Activated CD8-positive, alpha-beta memory T cell treated with anti-CD3 and anti-CD28 coated beads for 1 hour (primary cell): ENCODE measurements at places on chromosomes 5 and 9.

GRCh38 chr5:6862306-6862705 lies 149.1 kb downstream of the TENT4A start:
- no peak for DNase-seq

- DNase-seq: no peak
Measured at GRCh38 chr5:145887217-145887616, 14.4 kb upstream of the GRXCR2 start.

DNA sequence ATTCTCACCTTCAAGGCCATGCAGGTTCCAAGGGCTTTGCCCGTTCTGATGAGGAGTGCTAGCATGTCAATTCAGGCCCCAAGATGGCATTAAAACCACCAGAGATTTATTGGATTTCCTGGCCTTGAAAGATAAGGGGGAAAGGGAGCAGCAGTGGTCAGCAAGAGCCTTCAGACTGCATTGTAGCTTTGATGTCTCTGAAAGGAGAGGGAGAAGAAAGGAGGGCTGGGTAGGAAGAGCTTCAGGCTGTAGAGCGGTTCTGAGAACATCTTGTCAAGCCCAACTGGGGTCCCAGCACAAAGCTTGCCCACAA lies 41.8 kb upstream of the FGF1 start:
- DNase-seq: no peak

DNA sequence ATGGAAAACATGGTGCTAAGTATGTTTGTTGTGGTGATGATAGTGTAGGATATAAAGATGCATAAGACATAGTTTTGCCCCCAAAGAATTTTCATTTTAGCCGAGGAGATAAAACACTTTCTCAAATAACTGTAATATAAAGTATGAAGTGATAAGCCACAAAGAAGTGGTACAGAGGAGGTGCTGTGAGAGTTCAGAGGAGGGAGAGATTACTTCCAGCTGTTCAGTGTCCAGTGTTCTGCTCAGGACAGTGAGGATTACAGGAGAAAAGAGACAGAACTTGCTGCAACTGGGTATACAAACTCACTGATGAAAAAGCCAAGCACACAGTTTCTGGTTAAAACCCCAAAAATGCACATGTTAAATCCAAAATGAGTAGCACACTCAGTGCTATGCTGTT lies 309.3 kb downstream of the KIAA0825 start:
- DNase-seq: no peak

DNA sequence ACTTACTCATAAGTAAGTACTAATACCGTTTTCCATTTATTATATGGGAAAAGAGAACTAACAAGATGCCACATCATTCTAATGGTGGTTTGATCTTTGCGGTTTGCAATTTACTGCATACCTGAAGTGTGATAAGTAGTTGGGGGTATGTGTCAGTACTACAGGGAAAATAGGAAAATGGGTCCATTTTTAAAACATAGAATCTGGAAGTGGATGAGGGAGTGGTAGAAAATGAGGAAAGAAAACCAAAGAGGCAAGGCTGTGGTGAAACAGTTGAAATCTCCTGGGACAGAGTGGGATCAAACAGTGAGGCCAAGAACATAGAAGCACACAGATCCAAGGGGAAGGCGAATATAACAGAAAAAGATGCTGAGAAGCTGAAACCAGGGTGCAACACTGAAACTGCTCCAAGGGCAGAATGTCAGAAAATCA lies 6.7 kb downstream of the ADAMTSL1 start:
- no peak for DNase-seq

DNA sequence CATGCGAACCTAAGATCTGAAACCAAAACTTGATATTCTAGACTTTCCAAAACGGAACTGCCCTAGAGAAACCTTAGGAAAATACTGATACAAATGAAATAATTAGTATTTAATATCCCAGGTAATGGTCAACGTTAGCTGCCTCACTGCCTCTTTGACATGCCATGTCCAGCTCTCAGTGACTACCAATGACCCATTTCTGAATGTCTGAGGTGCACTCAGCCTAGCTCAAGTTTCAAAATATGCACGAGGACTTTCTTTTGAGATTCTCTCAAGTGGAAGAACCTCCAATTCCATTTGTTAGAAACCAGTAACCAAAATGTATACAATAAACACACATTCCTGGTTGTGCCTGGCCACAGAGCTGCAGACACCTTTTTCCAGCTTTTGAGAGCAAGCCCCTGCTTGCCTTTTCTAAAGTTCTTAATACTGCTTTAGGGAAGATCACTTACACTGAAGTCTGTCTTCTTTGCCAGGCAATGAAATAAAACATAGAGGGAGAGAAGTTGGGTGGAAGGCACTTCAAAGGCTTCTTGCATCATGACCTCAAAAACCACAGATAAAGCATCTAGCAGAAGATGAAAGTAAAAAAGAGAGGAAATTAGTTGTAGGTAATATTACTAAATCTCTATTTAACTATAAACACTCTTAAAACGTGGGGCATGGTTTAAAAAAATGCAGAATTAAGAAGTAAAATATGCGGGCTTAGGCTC lies 87.9 kb downstream of the MRPS27 start:
- no peak for DNase-seq

GRCh38 chr5:173411791-173412555 lies 83.8 kb upstream of the STC2 start:
- DNase-seq: no peak

DNA sequence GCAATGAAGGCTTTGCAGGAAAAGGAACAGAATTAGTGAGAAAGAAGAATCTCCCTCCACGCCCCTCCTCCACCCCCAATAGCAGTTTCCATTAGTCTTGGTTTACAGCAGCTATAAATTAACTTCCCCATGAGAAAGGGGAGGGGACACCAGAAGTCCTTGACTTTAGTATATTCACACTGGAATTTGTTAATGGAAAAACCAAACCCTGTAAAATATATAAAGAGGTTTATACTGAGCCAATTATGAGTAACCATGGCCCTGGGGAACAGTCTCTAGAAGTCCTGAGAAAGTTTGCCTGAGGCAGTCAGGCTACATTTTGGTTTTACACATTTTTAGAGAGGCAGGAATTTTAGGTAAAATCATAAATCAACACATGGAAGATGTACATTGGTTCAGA lies 88.5 kb downstream of the ALDH1A1 start:
- no peak for DNase-seq

GRCh38 chr5:33848554-33848953 lies 43.2 kb downstream of the ADAMTS12 start:
- DNase-seq: no peak

- DNase-seq: no peak
Measured at GRCh38 chr9:86521977-86522376, 167.8 kb upstream of the TUT7 start.

DNA sequence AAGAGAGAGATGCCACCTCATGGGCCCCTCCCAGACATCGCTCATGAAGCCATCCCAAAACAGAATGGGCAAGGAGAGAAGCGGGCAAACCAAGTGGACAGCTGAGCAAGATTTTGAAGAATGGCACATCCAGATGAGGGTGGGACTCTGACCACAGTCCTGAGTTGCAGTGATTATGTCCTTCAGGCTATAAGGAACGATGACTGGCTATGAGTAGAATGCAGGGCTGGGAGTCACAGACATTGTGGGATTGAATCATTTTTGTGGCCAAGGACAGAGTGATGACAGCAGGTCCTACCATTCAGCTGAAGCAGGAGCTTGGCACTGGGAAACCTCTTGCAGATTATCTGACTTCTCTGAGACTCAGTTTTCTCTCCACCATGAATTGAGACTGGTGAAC lies 245.7 kb upstream of the SLC30A5 start:
- no peak for DNase-seq

GRCh38 chr5:140190872-140191218 lies 15.9 kb downstream of the CYSTM1 start:
- DNase-seq: no peak

GRCh38 chr9:83491413-83491812 lies 46.8 kb downstream of the FRMD3 start:
- no peak for DNase-seq

DNA sequence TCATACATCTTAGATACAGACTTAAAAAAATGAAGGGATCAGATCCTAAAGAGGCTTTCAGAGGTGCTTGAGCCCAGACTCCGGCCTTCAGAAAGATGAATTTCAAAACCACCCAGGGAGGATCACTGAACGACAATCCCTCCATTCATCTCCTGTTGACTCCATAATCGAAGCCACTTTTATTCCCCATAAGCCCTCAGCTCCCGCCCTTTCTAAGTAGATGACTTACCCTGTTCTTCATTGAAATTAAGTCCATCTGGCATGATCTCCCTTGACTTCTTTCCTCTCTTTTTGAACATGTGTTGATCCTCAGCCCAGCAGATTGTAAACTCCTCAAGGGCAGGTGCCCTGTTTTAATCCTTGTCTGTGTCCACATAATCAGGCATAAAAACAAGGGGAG lies 50.8 kb upstream of the ASTN2 start:
- DNase-seq: no peak

DNA sequence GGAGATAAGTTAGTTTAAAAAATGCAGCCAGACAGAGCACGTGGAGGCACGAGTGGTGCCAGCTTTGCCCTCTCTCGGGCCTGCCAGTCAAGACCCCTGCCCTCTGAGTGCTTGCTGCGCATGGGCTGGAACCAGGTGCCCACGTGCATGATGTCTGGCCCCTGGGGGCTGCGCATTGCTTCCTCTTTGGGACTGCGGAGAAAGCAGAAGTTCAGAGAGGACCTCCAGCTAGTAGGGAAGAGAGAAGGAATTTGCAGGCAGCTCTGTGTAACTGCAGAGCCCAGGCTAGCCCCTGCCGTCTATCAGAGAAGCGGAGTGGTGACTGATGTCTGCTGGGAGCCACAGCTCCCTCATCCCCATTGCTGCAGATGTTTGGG lies 9.7 kb upstream of the RNU6ATAC start:
- no peak for DNase-seq

- DNase-seq: no peak
Measured at GRCh38 chr9:91915524-91916263, 34.3 kb downstream of the ROR2 start.

GRCh38 chr5:145902421-145902820 lies 29.6 kb upstream of the GRXCR2 start:
- DNase-seq: no peak

- no peak for DNase-seq
Measured at GRCh38 chr5:8954801-8955200, 591.1 kb downstream of the SEMA5A start.

- no peak for DNase-seq
Measured at GRCh38 chr5:52945040-52945439, 44.1 kb upstream of the ITGA2 start.

GRCh38 chr5:123456242-123456641 lies 33.0 kb upstream of the CEP120 start:
- DNase-seq: no peak

DNA sequence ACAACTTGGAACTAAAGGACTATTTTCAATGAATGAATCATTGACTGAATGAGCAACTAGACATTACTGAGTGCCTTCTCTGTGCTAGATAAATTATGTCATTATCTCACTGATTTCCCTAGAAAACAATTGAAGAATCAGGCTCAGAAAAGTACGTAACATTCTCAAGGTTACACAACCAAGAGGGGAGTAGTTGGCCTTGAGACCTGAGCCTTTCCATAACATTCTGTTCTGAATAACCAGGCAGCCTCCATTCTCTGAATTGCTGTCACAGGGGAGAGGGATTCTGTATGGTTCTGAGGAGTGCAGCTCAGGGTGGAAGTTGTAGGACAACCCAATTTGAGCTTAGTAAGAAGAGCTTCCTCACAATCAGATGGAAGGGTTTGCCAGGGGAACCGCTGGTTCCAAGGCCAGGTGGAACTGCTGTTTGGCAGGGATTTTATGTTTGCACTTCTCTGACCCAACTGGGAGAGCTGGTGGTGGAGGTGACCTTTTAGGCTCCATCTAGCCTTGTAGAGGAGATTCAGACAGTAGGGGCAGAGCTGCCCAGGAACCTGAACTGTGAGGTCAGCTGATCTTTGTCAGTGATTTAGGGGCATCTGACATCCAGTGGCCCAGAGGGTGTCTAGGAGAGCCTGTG lies 16.3 kb downstream of the POLR1E start:
- no peak for DNase-seq

DNA sequence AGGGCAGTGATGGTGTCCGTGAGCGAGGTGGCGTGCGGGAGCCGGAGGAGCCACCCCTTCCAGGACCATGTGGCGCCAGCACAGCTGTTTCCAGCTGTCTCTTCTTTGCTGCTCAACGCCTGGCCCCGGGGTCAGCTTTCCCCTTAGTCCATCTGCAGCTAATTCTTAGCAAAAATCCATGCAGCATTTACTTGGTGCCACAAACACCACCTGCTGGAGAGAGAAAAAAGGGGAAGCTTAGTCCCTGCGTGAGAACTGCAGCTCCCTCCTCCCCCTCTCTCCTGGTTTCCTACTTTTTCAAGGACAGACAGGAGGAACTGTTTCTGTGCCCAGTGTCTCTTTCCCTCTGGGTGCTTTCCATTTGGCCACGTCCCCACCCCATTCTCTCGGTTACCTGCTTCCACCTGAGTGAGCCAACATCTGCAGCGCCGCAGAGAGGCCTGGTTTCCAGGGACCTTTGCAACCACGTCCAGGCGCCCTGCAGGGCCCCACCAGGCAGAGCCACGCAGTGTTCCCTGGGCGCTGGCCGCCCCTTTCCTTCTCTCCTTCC lies 3.4 kb downstream of the SLC6A19 start:
- no peak for DNase-seq

DNA sequence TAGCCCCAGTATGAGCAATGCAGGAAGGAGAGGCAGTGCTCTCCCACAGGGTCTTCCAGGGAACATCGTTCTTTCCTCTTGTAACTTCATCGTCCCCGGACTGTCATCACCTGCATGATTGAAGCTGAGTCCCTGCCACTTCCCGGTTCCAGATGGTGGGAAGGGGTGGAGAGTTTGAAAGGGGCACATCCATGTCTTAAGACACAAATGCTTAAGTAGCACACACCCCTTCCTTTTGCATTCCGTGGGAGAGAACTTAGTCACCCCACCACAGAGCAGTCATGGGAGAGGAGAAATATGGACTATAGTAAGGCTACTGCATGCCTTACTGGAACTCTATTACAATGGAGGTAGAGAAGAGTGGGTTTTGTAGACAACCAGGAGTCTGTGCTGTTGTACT lies 165.3 kb upstream of the GAS1 start:
- no peak for DNase-seq

DNA sequence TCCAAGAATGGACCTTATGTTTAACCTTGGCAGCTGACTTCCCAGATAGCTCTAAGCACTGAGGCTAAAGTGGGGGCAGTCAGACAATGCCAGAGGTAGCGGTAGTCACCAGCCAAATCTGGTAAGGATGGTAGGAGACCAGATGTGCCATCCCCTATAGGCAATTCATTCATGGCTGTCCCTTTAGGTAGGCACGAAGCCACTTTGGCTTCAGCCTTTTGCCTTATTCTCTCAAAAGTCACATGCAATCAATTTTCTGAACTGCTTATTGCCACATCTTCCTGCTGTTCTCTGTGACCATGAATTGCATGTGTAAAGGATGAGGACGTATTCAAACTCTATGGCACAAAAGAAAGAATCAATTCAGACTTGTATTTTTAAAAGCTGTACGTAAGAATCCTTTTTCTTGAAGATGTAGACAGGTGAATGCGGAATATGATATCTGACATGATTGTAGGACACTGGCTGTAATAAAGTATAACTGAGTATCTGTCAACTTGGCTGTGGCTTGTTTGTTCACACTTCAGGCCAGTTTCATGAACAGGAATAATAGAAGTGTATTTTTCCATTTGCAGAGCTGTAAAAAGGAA lies 611.7 kb downstream of the NR2F1-AS1 start:
- no peak for DNase-seq
